ENCODE measurements at places on chromosomes 11 and 22.

GRCh38 chr22:29483254-29483653, 3.2 kb downstream of the NEFH start:
- DNase-seq = no peak

- no peak for DNase-seq
These were observed 1375.2 kb downstream of the TBC1D22A start for GRCh38 chr22:48137640-48138039.

DNA sequence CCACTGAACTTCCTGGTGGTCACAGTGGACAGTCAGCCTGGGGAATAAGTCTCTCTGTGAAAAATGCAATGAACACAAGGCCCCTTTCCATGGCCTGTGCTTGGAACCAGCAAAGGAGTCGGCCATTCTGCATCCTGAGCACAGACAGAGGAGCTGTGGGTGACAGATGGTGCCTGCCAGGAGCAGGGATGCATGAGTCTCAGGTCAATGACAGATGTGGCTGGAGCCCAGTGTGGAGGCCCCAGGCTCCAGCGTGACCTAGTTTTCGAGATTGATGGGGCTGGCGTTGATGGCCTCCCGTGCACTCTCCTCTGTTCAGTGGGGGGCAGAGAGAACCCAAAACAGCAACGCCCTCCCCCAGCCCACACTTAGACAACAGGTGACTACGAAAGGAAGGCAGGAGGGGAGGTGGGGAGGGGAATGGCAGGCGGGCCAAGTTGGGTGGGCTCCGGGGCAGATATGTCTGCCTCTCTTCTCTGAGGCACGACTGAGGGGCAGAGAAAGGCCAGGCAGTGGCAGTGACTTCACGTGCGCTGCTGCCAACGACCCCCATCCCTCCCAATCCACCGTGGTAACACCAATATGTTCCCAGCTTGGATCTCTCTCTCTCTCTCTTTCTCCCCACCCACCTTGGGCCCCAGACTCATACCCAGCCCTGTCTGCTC, 34.4 kb upstream of the CD5 start:
- DNase-seq = no peak

DNA sequence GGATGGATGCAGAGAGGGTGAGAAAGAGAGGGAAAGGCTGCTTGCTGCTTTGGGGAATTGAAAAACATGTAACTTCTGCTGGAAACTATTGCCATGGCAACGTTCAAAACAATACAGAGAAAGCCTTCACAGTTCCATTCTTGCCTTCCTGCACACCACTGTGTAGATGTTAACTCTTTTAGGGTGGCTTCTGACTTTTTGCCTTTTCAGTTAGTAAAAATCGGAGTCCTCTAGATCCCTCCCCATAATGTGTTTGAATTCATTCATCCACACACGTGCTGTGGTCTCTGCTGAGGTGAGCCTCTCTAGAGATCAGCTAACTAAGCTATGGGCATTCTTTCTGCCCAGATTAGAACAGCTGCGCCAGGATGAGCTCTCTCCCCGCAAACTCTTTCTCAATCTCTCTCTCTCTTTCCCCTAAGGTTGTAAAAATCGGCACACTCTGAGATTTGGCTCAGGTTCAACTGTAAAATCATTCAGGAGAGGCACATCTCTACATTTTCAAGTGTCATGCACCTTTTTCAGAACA, 1178.3 kb downstream of the LRRC4C start:
- no peak for DNase-seq

DNA sequence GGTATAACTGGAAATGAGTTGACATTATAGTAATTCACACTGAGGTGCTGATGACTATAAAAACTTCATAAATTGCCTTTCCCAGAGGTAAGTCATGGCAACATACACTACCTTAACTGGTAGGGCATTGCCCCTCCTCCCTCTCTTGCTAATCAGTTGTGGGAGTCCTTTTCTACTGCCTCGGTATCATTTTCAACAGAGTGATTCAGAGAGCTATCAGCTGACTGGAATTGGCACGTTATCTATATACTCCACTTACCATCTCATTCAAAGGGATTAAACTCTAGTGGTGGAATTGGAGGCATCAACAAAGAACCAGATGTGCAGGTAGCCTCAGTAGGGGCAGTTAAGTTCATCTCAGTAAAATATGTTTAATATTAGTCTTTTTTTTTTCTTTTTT, 8.0 kb upstream of the NUP160 start:
- no peak for DNase-seq

- no peak for DNase-seq
These were observed 37.7 kb downstream of the NTM start for GRCh38 chr11:131408025-131408640.

DNA sequence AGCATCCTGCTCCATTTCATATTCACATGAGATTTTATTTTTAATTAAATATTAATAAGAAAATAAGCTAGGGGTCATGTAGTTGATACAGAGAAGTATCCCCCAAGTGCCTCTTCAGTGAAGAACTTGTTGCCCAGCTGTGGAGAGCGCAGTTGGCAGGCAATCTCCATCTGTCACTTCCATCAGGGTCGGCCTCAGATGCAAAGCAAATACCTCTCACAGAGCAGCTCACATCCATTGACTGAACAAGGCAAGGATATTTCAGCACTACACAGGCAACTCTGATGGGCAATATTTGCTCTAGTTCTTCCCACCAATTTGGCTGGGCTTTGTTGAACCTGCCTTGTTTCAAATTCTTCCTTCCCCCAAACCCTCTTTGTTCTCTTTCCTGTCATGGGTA, 129.4 kb downstream of the NOX4 start:
- DNase-seq = no peak

- no peak for DNase-seq
These were observed 36.9 kb downstream of the DGCR2 start for GRCh38 chr22:19085233-19085718.

DNA sequence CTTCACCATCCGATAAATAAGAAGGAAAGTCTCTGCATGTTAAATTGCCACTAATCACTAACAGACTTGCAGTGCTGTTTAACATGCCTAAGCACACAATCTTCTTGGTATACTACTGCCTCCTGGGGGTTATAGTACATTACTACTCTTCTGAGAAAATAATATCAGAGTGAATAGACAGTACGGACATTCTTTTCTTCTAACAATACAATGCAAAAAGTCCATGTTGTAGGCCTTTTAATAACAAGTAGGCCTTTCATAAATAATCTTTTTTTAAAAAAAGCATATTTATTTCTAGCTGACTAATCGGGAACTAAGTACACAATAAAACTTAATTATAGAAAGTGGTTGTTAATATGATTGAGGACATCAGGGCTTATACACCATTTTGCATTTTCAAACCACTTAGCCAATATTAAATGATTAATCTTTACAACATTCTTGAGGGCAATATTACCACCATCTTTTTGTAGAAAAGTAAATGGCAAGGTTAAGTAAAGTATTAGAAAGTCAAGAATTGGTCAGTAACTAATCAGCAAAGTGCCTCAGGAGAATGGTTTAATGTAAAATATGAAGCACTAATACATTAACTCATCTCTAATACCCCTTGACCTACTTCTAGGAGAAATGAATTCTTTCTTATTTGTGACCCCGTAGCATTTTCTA, 84.7 kb downstream of the TTC28 start:
- DNase-seq = no peak

DNA sequence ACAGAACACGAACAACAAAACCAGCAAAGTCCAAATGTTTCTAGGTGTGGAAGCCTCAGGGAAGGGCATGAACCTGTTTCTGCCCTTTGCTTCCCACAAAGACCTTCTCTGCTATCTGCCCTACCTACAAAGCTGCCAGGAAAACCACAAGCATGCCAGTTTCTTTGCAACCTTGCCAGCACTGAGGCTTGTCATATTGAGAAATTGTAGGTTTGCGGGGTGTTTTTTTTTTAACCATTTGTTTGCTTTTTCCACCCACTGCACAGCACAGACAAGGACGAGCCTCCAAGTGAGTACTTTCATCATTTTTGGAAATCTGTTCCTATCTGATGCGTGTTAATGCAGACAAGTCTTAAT, 12.8 kb downstream of the PARVG start:
- DNase-seq = no peak

DNA sequence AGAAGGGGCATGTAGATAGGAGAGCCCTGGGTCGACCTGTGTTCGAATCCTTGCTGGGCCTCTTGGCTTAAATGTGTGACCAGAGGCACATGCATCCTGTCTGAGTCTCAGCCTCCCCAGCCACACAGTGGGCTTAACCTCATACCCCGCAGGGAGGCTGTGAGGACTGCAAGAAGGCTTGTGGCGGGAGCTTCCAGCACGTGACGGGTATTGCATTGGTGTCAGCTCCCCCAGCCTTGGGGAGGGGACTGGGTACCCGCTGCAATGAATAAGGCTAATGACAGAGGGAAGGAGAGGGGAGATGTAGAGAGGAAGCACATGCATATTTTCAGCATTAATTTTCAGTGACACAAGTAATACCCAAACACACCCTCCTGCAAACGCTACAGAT, 8.1 kb downstream of the RASD2 start:
- DNase-seq = no peak

DNA sequence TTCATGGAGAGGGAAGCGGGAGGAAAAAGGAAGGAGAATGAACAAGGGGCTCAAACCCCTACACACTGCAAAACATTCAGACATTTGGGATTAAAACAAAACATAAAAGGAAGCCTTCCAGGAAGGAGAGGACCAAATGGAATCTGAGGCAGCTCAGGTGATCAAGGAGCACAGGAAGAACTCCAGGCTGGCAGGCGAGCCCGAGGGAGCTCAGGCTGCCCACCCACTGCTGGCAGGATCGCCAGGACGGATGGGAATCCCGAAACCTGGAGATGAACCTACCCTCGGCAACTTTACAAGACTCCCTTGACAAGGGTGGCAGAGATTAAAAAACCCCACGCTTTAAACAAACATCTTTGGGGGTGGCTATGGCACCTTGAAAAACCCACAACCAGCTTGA, 5.0 kb upstream of the PYGM start:
- no peak for DNase-seq

- no peak for DNase-seq
These were observed 463 bp downstream of the TMEM126B start for GRCh38 chr11:85628771-85629341.

DNA sequence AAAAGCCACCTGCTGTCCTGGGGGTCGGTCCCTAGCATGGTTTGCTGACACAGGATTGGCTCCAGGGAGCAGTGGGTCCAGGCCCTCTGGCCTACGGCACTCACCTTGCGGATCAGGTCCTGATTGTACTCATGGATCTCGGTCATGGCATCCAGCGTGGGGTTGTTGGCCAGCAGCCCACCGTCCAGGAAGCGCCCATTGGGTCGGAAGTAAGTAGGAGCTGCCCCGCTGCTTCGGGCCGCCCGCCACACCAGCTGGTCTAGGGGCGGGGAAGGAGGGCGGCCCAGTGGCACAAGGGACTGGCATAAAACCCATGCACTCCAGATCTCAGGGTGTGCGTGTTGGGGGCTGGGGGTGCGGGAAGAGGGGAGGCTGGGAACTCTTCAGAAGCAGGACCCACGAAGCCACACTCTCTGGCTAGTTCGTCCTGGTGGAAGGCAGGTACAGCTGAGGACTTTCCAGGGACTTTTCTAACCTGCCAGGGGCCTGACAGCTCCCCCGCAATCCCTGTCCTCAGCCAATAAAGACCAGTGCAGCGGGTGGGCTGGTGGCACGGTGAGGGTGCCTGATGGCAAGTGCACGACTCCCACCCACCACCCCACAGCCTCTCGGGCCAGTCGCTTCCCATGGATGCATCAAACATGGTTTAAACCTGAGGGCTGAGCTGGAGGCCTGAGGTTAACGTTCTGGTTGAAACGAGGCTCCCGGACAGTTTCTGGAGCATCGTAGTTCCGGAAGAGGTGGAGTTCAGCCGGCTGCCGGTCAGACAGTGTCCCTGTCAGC, 5.1 kb upstream of the BAIAP2L2 start:
- no peak for DNase-seq

DNA sequence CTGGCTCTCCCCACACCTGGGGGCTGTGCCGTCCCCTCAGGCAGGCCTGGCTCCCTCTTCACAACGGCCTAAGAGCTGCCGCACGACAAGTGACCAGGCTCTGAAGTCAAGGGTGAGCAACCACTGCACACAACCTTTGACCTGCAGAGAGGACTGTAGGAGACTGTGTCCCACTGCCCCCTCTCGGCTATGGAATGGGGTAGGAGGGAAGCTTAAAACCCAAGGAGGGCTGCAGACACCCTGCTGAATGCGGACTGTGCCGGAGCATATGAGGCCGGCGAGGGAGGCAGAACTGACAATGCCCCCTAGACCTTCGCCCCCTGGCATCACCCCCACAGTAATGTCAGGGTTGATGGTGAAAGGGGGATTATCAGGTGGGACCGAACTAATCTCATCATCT, 311.9 kb downstream of the CTTN start:
- no peak for DNase-seq

DNA sequence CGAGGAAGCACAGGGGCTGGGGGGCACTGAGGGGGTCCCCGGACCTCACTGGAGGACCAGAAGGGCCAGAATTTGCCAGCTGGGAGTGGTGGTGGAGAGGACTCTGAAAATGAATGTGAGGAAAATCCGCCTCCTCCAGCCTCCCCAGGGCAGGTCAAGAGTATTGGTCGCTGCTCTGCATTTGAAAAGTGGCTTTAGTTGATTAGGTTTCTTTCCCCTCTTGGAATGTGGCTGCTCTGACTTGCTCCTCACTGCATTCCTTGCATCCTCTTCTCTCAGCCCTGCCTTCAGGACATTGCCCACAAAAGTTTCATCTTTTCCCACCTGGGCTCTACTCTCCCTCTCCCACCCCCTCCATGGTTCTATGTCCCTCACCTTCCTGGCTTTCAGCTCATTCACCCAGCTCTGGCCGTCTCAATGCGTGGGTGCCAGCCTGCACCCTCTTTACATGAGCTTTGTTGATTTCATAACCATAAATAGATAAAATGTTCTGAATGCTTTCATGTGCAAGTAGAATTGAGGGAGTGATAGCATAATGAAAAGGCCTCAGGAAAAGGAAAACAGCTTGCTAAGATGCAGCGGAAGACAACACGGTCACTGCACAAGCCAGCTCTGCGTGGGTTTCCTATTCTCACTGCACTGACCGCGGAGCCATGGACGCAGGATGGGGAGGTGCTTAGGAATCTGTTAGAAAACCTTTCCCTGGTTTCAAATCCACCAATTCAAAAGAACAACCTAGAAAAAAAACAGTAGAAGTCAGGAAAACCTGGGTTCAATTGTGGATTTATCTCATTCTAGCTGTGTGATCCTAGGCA, 6.5 kb upstream of the NPAS4 start:
- no peak for DNase-seq

DNA sequence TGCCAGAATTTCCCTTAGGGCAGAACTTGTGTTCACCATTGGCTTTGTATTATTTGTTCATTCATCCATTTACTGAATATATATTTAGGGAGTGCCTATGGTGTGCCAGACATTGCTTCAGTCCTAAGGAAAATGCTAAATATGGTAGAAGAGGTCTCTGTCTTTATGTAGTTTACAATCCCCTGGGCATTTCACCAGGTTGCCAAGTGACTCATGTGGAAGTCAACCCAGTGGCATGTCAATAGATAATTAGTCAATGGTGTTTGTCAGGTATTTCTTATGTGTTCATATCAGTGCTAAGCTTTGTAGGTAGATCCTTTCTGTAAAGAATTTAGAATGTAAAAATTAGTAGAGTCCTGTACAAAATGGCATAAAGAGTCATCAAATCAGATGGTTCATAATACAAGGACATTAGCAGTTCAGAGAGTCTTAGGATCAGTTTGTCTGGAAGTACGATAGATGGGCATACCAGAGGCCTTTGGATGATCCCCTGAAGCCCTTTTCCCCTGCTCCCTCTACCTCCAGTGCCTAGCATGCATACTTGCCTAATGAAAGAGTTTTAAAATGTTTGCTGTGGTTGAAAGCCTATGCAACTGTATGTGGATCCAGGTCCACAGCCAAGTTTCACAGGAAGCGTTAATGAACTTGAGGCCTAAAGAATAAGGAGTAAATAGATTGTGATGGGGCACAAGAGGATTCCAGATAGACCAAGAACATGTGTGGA, 58.5 kb upstream of the SESN3 start:
- DNase-seq = no peak
